Spleen (tissue), 13 donors: ENCODE measurements at places on chromosomes 3 and 15. TPM values are rescaled to one million over a fixed set of nuclear protein-coding genes. Genes with fewer than 3 reads are reported as not detected.

DNA sequence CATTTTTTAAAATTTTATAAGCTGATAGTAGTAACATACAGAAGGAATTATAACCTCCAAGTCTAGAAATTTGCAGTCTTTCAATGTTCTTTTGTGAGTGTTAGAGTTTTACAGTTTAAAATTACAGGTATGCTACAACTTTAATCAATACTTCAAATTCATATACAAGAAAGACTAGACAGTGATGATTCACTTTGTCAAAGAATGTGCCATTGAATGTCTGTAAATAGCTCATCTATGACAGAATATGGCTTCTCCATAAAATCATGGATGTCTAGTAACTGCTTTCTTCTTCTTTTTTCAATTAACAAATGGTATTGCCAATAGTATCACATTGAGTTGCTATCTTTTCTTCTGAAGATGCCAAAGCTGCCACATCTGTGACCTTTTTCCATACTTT, 4.1 kb upstream of the TSC22D2 start:
- H3K4me3 ChIP-seq, result no peak overlapping the region
- no peak overlapping the region for H3K27ac ChIP-seq
- H3K4me1 ChIP-seq, result peaks cover 17% of the 10 kb centered on the region

The ESYT3 gene
- total RNA-seq, result not detected

The MASP1 gene
- total RNA-seq, result not detected

The CPB1 gene
- 12.2 TPM for total RNA-seq
